Fibroblast of skin of left biceps (primary cell): ENCODE measurements at places on chromosomes 6 and 20.
A peak's percentile ranks its signal among the peaks of the same experiment; 100 is the strongest.

DNA sequence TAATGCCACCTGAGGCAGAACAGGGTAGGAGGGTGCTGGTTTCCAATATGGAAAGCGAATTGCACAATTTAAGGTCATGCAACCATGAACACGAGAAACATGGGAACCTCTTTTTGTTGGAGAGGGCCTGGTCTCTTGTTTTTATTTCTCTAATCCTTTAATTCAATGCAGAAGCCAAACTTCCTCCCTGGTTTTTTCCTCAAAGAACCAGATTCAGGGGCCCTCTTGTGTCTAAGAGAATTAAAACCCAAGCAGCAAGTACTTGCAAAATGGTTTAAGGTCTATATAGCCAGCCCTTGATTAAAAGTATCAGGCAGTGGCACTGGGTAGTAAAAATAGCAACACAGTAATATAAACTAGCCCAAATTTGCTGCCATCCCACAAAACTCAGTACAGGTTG lies 19.5 kb downstream of the GSTA4 start:
- DNase-seq = no peak

GRCh38 chr6:144617191-144617590 lies 332.1 kb downstream of the UTRN start:
- peak; percentile 36 for DNase-seq

DNA sequence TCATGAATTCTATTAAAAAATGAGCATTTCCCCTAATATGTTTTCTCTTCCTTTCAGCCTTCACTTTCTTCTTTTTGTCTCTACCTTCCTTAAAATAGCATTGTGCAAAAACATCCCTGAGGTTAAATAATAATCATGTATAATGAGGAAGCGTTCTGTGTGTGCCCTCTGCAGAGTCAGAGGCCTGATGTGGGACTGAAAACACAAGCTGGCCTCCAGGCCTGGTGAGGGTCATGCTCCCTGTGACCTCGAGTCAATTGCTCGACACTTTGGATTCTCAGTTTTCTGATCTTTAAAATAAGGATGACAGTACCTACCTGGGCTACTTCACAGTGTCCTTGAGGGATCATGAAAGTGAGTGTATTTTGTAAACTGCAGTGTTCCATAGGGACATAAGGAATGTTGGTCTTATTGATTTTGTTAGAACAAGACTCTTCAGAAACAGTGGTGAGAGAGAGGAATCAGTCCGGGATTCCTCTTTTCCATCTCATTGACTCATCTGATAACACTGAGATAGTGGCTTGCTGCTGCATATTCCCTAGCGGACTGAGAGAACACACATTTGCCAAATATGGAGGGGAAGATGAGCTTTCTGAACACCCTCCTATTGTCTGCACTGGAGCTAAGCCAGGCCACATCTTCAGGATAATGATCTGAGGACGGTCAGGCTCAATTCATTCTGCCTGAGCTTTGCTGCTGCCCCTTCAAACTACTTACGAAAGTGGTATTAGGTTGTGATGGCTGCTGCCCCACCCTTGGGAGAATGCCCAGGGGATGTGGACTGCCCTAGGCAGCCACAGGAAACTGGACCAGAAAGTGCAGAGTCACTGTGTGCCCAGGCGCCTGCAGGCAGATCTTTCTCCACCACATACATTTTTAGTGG lies 39.6 kb upstream of the PDE7B start:
- peak; percentile 21 for DNase-seq

- DNase-seq = no peak
Measured at GRCh38 chr6:36809941-36810803, 29.1 kb downstream of the CPNE5 start.

DNA sequence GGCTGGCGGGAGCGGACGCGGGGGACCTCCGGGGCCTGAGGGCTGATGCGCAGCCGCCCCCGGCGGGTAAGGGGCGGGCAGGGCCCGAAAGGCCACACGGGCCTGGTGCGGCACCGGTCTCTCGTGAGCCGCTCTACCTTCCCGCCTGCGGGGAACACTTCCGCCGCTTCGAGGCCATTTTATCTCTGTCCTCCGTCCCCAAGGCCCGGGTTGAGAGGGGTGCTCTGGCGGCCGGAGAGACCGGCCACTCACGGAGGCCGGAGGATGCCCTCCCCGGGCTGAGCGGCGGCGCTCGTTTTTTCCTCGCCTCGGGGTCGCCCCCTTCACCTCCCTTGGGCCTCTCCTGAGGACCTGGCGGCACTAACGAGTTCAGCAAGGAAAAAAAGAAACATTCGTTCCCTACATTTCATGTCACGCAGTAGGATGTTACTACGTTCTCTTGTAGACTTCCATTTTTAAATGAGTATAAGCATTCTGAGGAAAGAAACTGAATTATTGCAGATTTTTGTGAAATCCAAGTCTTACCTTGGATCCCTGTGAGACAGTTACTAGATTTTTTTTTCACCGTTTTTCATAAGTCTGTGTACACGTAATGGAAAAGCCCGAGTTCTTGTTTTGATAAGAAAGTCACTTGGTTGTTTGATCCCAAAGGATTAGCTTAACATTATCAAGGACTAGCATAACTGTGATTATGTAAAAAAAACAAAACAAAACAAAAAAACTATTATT lies 575 bp downstream of the WTAP start:
- no peak for DNase-seq

- no peak for DNase-seq
Measured at GRCh38 chr6:154514481-154514880, 4.0 kb upstream of the CNKSR3 start.

DNA sequence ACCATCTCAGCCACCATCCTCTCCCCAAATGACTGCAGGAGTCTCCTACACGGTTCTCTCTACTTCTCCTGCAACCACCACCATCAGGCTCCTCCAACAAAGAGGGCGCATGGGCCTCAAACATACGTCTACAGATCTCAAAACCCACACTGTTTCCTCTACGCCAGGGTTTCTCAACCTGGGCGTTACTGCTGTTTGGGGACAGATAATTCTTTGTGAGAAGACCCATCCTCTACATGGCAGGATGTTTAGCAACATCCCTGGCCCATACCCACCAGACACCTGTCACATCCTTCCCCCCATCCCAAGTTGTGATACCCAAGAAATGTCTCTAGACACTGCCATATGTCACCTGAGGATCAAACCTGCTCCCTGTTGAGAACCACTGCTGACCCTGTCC lies 45.0 kb downstream of the ELMO2 start:
- DNase-seq = no peak

DNA sequence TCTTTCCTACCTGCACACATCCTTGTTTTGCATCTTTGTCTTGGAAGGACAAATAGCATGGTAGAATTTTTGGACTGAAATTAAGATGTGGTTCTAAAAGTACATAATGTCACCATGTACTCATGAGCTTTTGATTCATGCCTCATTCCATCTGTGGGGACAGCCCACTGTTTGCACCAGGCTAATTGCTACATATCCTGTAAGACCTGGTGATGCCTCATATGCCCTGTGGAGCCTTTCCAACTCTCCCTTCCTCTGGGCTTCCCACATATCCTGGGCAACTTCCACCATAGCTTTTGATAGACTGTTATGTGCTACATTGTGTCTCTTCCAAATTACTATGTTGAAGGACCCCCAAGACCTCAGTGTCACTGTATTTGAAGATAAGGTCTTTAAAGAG lies 213.6 kb upstream of the PREP start:
- DNase-seq = no peak

DNA sequence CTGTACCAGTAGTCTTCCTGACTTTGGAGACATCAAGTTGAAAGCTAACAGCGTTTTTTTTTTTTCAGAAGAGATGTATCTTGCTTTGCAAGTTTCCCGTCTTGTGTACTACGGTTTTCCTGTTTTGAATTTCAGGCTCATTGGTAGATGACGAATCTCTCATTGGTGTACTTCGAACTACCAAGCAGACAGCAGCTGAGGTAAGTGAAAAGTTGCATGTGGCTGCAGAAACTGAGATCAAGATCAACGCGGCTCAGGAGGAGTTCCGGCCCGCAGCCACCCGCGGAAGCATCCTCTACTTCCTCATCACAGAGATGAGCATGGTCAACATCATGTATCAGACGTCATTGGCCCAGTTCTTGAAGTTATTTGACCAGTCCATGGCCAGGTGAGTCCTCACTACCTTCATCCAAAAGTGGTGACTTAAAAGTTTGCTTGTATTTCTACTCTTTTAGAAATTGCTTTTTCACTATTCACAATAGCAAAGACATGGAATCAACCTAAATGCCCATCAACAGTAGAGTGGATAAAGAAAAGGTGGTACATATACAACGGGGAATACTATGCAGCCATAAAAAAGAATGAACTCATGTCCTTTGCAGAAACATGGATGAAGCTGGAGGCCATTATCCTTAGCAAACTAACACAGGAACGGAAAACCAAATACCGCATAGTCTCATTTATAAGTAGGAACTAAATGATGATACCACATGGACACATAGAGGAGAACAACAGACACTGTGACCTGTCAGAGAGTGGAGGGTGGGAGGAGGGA lies 110.6 kb upstream of the GLP1R start:
- DNase-seq = no peak

GRCh38 chr20:24962510-24962909 lies 13.4 kb downstream of the CST7 start:
- no peak for DNase-seq

GRCh38 chr6:107108201-107108890 lies 7.0 kb downstream of the BEND3 start:
- DNase-seq = no peak

DNA sequence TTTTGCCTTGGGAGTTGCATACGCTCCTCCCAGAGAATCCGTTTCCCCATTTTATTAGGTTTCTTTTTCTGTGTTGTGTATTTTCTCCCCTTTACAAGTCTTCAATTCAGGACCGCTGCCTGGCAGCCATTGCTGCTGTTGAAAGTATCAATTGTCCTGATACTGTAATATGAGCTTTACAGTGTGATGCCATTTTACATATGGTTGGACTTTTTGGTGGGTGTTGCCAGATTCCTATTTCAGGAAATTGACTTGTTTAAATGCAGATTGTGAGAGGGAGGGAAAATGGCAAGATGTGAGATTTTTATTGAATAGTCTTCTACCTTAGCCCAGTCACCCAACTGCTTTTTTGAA lies 1.2 kb downstream of the PANK2 start:
- no peak for DNase-seq

GRCh38 chr6:160275511-160276003 lies 16.9 kb upstream of the SLC22A2 start:
- no peak for DNase-seq

DNA sequence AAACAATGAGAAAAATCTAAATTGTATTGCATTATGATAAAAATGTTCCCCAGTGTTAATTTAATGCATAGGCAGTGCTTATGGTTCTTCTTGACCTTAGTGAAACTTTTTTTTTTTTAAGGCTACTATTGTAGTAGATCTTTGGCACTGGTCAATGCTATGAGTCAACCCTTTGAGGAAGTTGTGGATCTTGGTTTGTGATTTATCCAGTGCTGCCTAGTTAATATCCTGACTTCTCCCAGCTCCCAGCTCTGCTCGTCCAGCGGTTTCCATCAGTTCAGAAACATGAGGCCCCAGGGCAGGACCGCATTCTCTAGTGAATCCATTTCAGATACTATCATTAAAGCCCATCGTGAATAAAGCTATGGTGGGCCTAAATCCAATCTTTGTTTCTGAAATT lies 364.5 kb upstream of the JARID2 start:
- peak; percentile 18 for DNase-seq

DNA sequence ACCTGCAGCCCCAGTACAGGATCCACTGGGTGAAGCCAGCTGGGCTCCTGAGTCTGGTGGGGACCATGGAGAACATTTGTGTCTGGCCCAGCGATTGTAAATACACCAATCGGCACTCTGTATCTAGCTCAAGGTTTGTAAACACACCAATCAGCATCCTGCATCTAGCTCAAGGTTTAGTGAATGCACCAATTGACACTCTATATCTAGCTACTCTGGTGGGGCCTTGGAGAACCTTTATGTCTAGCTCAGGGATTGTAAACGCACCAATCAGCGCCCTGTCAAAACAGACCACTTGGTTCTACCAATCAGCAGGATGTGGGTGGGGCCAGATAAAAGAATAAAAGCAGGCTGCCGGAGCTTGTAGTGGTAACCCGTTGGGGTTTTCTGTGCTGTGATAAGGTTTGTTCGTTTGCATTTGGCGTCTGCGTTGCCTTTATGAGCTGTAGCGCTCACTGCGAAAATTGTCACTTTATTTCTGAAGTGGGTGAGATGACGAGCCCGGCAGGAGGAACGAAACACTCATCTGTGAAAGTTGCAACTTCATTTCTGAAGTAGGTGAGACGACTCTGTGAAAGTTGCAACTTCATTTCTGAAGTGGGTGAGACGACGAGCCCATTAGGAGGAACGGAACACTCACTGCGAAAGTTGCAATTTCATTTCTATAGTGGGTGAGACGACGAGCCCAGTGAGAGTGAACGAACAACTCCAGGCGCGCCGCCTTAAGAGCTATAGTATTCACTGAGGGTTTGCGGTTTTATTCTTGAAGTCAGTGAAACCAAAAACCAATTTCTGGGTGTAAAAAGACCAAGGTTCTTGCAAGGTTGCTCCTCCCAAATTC lies 31.1 kb downstream of the SERPINB6 start:
- DNase-seq = no peak
